Omental fat pad (tissue), 4 donors: ENCODE measurements at places on chromosomes 1 and 21. TPM values are rescaled to one million over a fixed set of nuclear protein-coding genes. Genes with fewer than 3 reads are reported as not detected.

DNA sequence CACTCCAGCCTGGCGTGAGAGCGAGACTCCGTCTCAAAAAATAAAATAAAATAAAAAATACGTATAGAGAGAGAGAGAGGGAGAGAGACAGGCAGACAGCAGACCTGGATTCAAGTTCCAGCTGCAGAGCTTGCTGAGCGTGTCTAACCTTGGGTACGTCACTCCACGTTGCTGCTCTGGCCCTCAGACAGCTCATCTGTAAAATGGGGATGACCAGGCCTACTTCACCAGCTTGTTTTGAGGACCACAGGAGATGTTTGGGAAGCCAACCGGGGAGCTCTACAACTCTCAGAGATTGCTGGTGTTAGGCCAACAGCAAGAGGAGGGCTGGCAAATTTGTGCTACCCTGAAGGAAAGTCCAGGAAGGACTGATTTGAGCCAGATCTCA lies 499 bp upstream of the TRAF5 start:
- no peak for DNase-seq

GRCh38 chr1:93620841-93621210 lies 60.8 kb downstream of the BCAR3 start:
- no peak for DNase-seq

- DNase-seq, result no peak
Observed at GRCh38 chr1:234979296-234980279, 149.0 kb downstream of the TOMM20 start.

DNA sequence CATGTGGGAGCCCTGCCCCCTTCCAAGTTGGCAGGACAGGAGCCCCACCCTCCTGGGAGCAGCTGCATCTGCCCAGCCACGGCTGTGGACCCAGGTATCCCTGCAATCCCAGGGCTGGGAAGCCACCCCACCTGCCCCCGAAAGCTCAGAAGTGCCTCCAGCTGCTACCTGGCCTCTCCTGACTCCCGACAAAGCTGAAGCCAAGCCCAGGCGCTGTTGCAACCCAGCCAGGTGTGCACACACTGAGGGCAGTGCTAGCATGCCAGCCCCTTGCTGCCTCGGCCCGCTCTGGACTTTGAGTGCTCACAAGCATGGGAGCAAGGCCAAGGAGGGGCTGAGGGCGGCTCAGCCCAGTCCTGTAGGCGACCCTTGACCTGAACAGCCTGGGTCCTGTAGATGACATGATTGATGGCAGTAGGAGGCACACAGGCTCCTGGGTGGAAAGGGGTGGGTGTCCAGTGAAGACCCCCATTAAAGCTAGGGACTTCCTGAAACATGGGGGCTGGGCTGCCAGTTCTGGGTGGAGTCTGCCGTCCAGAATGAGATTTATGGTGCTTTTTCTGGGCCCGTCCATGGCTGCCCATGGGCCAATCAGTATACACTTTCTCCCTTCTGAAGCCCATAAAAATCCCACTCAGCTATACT lies 2.8 kb upstream of the SSU72 start:
- DNase-seq, result no peak

DNA sequence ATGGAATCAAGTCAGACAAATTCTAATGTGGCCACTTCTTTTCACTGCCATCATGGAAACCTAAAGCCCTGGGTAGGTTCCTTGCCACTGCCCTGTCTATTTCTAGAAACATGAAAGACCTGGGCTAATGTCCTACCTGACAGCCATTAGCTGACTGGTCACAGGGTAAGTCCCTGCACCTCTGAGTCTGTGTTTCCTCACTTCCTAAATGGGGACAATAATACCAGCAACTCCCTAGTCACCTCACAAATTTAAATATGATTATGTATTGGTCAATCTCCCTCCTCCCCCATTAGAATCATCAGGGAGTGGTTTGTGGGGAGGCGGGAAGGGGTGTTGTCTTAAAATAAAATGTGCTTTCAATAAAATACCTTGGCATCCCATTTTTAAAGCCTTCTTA lies 2.2 kb downstream of the CREG1 start:
- DNase-seq, result no peak

DNA sequence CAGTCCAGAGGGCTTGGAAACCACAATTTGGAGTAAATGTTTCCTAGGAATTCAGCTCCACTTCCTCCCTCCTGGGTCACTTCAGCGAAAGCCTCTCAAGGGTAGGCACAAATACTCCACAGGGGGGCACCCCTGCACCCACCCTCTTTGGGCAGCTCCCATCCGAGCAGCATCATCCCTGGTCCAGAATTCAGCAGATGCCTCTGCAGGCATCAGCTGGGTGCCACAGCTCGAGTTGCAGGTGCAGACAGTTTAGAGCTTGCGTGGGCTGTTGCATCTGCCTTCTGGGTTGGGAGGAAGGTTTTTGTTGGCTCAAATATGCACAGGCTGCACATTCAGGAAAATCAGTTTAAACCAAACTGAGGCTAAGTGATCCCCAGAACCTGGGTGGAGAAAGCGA lies 25.0 kb downstream of the KANK4 start:
- no peak for DNase-seq

GRCh38 chr1:224689374-224689773 lies 73.3 kb downstream of the CNIH3 start:
- no peak for DNase-seq

- DNase-seq, result no peak
Observed at GRCh38 chr1:116122955-116123757, 12.0 kb downstream of the MAB21L3 start.

DNA sequence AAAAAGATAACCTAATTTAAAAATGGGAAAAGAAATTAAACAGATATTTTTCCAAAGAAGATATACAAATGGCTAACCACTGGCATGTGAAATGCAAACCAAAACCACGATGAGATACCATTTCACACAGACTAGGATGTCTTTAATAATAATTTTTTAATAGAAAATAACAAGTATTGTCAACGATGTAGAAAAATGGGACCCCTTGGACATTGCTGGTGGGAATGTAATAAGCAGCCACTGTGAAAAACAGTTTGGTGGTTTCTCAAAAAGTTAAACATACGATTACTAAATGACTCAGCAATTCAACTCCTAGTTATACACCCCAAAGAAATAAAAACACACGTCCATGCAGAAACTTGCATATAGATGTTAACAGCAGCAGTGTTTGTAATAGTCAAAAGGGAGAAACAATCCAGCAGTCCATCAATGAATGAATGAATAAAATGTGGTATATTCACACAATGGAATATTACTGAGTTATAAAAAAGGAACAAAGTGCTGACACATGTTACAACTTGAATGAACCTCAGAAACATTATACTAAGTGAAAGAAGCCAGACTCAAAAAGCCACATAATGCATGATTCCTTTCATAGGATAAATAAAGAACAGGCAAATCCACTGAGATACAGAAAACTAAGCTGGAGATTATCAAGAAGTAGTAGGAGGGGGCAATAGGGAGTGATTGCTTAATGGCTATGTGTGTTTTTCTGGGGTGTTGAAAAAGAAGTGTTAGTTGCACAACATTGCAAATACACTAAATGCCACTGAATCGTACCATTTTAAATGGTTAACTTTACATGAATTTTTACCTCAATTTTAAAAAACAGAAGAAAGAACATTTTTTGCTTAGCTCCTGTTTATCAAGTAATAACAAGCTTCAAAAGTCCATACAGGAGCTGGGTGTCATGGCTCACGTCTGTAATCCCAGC lies 4.1 kb downstream of the PPT1 start:
- no peak for DNase-seq

GRCh38 chr1:59692591-59692990 lies 122.2 kb upstream of the HOOK1 start:
- DNase-seq, result no peak

- DNase-seq, result no peak
Observed at GRCh38 chr21:41965045-41965444, 11.2 kb upstream of the C2CD2 start.

DNA sequence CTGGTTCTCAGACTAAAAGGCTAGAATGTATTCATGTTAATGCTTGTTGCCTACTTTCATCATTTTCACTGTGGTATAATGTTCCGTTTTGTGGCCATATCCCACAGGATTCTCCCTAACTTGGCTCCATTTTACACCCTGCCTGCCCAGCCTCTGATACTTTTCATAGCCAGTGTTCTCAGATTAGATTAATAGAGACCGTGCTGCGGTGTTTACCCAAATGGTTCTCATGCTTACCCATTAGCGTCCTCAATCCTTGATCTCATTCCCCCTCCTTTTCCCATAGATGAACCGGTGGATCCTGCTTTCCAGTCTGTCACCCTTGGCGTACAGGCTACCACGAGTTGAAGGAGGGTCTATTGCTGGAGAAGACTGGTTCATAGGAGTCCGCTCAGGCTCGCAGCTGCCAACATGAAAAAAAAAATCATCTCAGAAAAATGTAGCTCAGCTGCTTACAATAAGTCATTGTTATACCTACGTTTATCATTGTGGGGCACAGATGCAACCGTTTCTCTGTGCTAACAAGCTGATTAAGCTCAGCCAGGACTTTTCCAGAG lies 78.7 kb downstream of the SETD4 start:
- DNase-seq, result no peak

GRCh38 chr21:44686000-44686781 lies 4.2 kb upstream of the KRTAP12-1 start:
- DNase-seq, result no peak

GRCh38 chr1:115557715-115558114 lies 84.1 kb upstream of the VANGL1 start:
- no peak for DNase-seq

- DNase-seq, result no peak
Observed at GRCh38 chr21:33132054-33132453, 62.1 kb downstream of the OLIG1 start.

DNA sequence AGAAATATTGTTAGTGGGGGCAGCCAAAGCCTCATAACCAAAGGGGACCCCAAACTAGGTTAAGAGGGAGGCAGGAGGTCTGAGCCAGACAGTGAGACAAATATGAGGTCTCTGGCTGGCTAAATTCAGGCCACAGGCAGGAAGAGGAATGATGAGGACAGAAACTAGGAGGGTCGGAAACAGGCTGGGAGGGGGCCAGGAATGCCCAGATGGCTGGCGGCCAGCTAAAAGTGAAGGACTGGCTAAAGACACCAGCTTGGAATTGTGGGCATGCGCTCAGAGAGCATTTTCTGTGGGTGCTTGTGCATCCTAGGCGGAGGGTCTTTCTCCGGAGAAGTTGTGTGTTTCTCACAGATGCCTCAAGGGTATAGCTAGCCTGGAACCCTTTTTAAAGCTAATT lies 77.0 kb downstream of the PGM1 start:
- no peak for DNase-seq

DNA sequence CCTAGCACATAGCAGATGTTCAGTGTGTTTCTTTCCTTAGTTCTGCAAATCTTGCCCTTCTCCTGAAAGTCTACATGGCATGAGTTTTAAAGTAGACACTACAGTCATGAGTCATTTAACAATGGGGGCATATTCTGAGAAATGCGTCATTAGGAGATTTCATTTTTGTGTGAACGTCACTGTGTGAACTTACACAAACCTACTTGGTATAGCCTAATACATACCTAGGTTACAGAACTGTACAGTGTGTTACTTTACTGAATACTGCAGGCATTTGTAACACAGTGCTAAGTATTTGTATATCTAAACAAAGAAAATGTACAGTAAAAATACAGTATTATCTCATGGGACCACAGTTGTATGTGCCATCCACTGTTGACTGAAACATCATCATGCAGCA lies 10.0 kb downstream of the TTF2 start:
- DNase-seq, result no peak

- DNase-seq, result no peak
Observed at GRCh38 chr1:33791251-33791650, 72.6 kb upstream of the HMGB4 start.

GRCh38 chr1:172136925-172137324 lies 283.6 kb upstream of the C1orf105 start:
- DNase-seq, result no peak

GRCh38 chr1:180031664-180032063 lies 77.1 kb downstream of the CEP350 start:
- DNase-seq, result no peak

DNA sequence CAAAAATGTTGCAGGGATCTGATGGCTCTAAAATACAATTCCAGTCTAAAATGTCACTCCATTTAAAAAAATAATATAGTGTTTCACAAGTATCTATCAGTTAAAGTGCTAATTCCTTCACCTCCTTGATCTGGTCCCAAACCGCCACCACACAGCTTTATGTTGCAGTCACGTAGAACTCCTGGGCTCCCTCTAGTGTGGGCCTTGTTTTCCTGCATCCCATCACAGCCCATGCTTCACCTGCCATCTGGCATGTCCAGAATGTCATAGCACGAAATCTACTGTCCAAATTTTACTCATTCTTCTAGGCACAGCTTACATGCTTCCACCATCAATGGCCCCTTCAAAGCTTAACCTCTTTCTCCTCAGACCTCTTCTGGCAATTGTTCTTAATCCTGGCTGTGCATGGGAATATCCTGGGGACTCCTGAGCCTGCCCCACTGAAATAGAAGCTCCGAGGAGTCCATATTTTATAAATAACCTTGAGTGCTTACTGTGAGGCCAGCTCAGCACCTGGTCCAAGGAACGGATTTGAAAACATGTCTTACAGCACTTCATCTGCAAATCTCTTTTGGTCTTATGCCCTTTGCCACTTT lies 15.5 kb downstream of the FYB2 start:
- no peak for DNase-seq

DNA sequence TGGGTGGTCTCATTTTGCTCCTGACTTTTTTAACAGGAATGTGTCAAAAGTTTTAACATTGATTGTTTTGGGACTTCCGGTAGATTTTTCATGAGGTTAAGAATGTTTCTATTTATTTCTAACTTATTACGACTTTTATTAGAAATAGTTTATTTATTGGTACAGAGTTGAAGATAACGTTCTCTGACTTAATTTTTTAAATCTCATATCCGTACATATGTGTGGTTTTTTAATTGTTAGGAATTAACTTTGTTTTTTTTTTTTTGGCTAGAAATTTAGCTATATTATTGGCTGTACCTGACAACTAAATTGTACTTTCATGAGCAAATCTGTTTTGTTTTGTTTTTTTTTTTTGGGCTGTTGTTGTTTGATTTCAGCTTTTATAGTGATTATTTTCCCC lies 32.0 kb downstream of the RNF2 start:
- no peak for DNase-seq

Gene GRIK3
- 0.09 TPM for total RNA-seq

Gene RIIAD1
- total RNA-seq, result not detected

Gene S100A16
- total RNA-seq, result 84.5 TPM

Gene G0S2
- total RNA-seq, result 1,296 TPM

Gene ZNF683
- total RNA-seq, result not detected
